Stimulated activated CD8-positive, alpha-beta memory T cell treated with anti-CD3 and anti-CD28 coated beads, Interleukin-2, amount 100 ng/mL, for 1 hour (primary cell): ENCODE measurements at places on chromosomes 1 and 21.

DNA sequence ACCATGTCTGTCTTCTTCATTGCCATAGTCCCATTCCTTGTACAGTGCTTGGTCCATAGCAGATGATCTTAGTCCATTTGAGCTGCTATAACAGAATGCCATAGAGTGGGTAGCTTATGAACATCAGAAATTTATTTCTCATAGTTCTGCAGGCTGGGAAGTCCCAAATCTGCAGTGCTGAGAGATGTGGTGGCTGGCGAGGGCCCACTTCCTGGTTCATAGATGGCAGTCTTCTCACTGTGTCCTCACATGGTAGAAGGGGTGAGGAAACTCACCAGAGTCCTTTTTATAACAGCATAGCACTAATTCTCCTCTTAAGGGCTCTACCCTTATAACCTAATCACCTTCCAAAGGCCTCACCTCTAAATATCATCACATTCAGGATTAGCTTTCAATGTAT lies 23.1 kb upstream of the RAP1A start:
- DNase-seq, result peak; percentile 40

DNA sequence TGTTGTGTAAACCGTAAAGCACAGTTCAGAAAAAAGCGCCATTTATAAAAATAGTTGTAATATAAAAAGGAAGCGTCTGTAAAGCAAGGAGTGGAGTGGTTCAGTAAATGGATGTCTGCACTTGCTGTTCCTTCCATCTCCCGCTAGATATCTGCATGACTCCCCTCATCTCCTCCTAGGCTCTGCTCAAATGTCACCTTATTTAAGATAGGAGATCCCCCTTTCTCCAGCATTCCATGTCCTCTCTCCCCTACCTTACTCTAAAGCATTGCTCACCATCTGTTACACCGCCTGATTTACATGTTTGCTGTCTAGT lies 745 bp downstream of the MUL1 start:
- DNase-seq, result no peak

DNA sequence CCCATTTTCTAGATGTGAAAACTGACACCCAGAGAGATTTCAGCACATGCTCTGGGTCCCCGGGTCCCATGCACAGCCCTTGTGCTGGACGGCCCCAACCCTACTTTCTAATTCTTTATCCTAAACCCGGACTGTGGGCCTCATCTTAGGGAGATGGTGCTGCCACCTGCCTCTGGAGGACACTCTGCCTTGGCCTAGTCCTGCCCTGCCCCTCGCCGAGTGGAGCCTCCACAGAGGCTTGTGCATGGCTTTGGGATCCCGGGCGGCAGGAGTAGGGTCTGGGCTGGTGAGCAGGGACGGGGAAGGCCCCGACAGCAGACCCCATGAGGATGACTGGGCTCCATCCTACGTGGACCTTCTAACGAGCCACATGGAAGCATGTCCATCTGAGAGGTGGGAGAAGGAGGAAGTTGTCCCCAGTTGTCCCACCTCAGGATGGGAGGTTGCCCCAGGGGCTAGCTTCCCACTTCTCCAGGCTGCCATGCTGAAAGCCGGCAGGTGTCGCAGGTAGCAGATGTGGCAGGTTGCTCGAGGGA lies 12.4 kb downstream of the MX2 start:
- no peak for DNase-seq

- DNase-seq, result no peak
These were observed 883.4 kb upstream of the PRMT6 start for GRCh38 chr1:106173101-106173500.

DNA sequence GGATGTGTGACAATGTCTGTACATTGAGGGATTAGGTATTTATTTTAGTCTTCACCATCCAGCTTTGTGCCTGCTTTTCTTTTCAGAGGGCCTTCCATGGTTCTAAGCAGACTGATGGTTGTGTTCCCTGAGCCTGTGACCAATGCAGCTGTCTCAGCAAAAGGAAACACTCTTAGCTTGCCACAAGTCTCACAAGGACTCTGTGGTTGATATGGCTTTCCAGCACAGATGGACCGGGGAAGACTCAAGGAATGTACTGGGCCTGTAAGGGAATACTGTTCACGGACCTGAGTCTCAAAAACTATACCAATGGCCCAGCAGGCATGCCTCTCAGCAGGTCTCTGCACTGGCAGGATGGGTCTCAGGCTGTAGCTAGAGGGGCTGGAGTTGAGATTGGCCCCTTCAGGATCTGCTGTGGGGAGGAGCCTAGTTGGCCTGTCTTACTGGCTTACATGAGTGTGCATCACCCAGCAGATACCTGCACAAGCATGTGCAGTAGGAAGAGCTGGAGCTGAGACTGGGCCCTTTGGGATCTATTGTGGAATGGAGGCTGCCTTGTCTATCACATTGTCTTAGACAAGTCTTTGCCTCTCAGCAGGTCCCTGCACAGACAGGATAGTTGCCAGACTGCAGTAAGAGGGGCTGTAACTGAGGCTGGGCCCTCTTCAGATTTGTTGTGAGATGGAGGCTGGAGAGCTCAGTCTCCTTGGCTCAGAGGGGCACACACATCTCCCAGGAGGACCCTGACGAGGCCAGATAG lies 52.0 kb upstream of the PDC start:
- no peak for DNase-seq

DNA sequence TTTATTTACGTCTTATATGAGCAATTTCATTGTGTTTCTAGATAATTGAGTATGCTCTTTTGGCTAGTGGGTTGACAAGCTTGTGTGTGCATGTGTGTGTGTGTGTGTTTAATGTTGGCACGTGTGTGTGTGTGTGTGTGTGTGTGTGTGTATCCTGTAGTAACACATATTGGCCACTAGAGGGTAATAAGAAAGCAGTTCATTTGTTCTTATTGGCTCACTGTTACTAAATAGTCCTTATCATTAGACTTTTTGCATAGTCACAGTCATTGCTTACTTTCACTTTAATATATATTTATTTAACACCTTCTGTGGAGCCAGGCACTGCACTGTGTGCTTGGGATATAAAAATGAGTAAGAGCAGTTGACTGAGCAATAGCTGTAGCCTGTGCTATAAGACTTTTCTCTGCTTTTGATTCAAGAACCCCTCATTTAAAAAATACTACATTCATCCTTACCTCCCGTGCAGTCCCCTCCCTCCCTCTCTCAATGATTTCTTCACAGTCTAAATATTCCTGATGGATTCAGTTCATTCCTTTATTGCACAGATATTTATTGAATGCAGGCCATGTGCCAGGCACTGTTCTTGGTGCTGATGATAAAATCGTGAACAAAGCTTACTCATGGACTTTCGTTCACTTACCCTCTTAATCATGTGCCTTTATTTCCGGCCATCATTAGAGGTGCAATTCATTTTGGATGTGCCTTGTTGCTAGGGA lies 96.7 kb downstream of the DYRK1A start:
- no peak for DNase-seq

- DNase-seq, result no peak
These were observed 65.9 kb downstream of the LPGAT1 start for GRCh38 chr1:211764701-211765100.

GRCh38 chr1:7491109-7491817 lies 279.8 kb upstream of the VAMP3 start:
- no peak for DNase-seq

GRCh38 chr1:91891454-91891853 lies 5.5 kb upstream of the TGFBR3 start:
- DNase-seq, result no peak

GRCh38 chr1:157239936-157240335 lies 101.7 kb upstream of the ETV3 start:
- DNase-seq, result no peak

DNA sequence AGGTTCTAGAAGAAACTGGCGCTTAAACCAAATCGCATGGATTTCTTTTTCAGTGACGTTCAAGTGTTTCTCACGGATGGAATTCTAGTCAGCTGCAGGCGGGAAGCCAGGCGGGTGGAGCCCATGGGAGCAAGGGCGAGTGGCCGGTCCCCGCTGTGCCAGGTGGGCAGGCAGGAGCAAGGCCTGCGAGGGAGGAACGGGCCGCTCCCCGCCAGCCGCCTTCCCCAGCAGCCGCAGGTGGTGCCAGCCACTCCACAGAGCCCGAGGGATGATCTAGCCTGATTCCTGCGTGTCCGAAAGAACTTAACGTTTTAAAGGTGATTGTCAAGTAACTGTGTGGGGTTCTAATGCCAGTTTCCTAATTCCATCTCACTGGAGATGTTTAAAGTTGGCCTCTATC lies 9.1 kb downstream of the PEX10 start:
- DNase-seq, result no peak

DNA sequence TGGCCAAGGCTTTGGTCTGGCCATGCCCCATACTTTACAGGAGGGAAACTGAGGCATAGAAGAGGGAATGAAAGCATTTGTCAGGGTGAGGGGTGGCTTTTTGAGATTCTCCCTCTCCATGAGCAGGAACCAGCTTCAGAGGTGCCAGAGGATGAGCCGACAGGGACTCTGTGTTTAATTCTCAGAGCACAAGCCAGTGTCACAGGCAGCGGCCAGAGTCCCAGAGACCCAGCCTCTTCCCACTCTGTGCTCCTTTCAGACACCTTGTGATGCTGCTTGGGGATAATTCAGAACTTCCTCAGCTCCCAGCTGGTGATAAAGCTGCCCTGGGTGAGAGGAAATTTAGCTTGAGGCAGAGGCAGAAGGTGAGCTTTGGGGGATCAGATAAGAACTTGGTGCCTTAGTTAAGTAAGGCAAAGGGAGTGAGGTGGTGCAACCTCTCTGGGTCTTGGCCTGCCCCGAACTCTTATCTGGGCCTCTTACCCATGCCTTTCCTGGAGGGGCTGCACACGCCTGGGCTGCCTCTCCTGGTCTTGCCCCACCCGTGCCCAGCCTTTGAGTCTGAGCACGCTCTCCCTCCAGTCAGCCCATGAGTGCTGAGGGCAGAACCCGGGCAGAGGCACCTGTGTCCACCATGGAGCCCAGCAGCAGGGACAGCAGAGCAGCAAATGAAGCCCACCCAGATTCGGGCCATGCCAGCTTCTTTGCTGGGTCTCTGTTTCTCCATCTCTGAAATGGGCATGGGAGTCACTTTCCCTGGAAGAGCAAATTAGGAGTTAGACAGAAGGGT lies 175.6 kb upstream of the C1orf174 start:
- DNase-seq, result no peak

DNA sequence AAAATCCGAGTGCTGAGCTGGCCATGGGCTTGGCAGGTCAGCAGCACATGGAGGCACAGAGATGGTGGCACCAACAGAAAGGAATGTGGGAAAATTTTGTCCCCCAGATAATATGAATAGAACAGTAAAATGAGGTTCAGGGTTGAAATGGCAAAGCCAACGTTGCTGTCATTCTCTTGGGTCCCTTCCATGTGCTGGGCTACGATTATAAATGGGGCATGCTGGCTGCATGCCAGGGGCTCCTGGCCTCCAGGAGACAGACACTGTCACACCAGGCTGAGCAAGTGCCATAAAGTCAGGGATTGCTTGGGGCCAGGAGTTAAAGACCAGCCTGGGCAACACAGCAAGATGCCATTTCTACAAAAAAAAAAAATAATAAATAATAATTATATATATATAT lies 77.1 kb downstream of the TOMM20 start:
- no peak for DNase-seq

DNA sequence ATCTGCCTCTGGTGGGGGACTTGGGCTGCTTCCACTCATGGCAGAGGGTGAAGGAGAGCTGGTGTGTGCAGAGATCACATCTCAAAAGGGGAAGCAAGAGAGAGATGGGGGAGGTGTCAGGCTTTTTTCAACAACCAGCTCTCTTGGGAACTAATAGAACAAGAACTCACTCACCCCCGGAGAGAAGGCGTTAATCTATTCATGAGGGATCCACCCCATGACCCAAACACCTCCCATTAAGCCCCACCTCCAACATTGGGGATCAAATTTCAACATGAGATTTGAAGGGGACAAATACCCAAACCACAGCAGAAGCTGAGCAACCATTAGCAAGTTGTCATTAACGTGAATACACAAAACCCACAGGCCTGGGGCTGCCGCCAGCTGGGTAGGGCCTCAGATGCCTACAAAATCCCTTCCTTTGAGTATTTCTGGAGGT lies 12.0 kb upstream of the VWA5B1 start:
- no peak for DNase-seq

DNA sequence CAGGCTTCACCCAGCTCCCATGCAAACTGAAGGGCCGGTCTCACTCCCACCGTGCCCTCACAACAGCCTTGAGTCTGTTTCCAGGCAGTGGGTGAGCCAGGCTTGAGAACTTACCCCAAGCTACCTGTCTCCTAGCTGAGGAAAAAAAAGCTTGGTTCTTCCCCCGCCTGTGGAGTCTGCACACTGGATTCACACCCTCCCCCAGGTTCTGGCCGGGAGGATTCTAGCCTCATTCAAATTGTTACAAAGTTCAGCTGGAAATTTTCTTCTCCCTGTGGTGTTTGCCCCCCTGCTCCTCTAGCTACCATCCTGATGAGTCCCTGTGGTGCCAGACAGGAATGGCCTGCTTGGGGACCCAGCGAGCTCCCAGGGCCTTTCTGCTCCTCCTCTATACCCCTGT lies 471.7 kb downstream of the AGBL4 start:
- no peak for DNase-seq

- DNase-seq, result no peak
These were observed 26.1 kb downstream of the ARMH1 start for GRCh38 chr1:44700573-44700972.

DNA sequence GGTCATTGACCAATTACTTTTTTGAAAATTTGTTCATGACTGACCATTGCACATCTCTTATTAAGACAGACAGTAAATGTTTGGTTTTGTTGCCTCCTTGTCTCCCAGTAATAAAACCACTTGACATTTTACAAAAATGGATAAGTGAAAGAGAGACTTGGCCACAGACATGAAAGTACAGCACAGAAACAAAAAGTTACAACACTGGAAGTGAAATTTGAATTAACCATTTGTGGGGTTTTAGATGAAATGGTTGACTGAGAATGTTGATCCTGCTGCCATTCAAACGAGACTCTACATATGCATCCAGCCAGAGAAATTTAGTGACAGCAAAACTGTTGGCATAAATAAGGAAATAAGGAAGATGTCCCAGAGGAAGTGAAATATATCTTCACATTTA lies 79.3 kb upstream of the B3GALT2 start:
- no peak for DNase-seq

DNA sequence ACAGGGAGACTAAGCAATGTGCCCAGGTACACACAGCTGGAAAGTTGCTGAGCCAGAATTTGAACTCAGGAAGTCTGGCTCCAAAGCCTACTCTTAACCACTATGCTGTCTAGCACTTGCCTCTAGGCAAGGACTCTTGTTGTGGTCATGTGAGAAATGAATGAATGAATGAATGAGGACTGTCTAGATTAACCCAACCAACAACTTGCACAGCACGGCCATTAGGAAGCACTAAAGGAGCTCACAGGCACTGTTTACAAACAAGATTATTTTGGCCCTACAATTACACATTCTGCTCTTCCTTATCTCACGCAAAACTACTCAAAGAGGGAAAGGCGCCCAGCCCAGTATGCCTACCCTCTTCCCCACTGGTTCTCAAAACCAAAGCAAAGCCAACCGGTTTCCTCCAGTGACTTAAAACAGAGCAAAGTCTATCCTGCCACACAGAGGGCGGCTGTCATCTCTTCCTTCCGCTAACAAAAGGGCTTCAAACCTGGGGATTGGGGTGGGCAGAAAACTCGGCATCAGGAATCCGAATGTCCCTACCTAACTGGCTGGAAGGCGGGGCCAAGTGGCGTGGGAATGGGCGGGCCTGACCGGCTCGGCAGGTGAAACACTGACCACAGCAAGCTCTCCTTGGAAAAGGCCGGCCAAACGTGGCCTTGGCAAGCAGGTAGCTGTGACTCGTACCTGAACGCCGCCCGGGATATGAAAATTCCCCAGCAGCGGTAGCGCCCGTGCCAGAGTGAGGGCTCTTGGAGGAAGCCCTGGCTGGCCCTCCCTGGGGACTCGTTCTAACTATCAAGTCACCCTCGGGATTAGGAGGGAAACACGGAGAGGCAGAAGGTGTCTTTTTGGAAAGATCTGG lies 948 bp downstream of the STK40 start:
- DNase-seq, result no peak

- DNase-seq, result no peak
These were observed 112.1 kb downstream of the PCNX2 start for GRCh38 chr1:233183226-233184020.
